ENCODE measurements at places on chromosomes 4 and X.

- no peak for DNase-seq
These were observed 659.4 kb downstream of the PCDH19 start for GRCh38 chrX:99750721-99751120.

- DNase-seq: no peak
These were observed 22.4 kb upstream of the UBA6 start for GRCh38 chr4:67723341-67723740.

DNA sequence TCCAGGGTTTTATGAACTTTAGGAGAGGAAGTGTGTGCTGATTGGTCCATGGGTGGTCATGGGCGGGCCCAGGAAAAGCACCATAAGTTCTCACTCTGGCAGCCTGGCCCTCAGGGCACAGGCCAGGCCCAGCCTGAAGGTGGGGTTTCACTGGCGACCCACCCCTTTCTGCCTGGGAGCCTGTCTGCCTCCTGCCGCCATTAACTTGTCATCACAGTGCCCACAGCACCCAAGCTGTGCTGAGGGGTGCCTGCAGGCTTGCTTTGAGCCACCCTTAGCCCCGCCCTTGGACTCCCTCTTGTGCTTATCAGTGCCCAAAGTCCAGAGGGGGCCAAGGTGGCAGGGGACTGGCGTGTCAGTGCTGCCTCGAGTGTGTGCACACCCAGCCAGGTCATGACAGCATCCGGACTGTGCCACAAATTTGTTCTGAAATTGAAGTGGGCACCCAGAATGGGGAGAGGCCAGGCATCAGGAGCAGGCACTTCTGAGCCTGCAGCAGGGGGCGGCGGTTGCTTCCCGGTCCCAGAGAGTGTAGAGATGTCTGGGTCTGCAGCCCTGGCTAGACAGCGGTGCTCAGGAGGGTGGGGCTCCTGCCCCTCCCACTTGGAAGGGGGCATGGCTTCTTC is 455.6 kb downstream of the TMA16 start:
- DNase-seq: no peak

GRCh38 chr4:174418640-174419212 is 103.6 kb downstream of the HPGD start:
- no peak for DNase-seq

DNA sequence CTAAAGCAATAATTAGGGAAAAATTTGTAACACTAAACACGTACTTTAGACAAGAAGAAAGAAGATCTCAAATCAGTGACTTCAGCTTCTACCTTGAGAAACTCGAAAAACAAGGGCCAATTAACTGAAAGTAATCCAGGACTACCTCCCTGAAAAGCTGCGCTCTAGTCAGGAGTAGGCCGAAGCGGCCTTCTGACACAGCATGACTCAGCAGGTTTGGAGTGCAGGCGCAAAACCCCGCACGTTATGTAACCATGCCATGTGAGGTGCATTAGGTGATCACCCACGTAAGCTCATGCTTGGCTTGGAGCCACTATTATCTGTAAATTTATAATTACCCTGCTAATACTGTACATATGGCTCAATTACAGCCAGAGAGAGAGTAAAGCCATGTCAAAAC is 52.8 kb upstream of the CCDC149 start:
- peak; percentile 42 for DNase-seq

Measured in K562 (cell line).